Calu3 (cell line): ENCODE measurements at places on chromosomes 12 and 14.

- no peak for DNase-seq
Observed at GRCh38 chr12:42924482-42924881, 334.9 kb upstream of the PRICKLE1 start.

GRCh38 chr12:89230376-89231315 is 121.7 kb downstream of the DUSP6 start:
- no peak for DNase-seq

DNA sequence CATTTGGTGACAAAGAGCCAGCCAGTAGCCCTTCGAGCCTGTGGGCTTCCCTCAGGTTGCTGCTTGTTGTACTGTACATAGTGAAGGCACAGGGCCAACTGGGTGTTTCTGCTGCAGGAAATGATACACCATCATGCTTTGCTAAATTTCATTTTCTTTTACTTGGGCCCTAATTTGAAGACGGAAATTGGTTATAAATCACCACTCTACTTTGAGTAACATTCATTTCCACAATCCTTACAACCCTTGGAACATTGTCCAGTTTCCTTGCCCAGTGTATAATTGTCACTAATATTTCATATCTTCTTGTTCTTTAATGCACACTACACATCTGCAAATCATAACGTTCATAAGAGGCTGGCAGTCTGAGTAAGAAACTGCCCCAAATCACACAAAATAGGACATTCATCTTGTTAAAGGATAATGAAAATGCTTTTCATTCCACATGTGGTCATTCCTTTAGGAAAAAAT is 30.2 kb downstream of the MSRB3 start:
- DNase-seq: no peak

DNA sequence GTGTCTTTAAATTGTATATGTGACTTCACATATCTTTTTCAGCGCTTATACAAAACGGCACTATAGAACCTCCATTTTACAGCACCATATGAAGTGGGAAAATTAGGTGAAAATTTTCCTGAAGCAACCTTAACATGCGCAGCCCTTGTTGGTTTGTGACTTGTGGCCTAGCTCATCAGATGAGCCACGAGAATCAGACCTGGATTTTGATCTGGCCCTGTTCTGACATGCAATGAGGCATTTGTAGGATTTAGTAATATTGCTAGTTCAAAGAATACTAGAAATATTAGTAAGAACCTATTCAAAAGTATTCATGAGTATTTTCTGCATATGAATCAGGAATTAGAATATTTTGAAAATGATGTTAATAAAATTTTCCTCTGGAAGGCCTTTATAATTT is 2.9 kb downstream of the CDKN1B start:
- no peak for DNase-seq

DNA sequence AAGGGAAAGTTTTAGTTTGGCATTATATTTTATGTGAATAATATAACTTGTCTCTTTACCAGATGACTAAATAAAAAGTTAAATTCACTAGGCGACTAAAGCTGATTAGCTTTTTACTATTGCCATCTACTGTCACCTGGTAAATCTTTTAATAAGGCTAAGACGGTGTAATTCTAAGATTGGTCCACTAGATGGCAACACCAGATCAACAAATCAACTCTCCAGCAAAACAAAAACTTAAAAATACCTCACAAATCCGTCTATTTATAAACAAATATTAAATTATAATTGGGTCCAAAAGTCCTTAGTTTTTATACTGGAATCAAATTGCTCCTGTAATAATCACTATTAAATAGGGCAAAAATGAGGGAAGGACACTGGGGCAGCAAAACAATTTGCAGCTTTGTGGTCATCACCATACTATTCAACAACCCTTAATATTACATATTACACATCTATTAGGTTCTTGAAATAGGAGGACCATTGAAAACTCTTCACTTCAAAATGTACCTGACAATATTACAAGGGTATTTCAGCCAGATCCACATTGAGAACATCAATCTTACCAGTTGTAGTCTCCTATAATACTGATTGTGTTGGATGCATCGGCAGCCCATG is 47.9 kb downstream of the GALC start:
- peak; percentile 4 for DNase-seq

- DNase-seq: no peak
Observed at GRCh38 chr14:74981833-74982232, 20.9 kb upstream of the EIF2B2 start.

DNA sequence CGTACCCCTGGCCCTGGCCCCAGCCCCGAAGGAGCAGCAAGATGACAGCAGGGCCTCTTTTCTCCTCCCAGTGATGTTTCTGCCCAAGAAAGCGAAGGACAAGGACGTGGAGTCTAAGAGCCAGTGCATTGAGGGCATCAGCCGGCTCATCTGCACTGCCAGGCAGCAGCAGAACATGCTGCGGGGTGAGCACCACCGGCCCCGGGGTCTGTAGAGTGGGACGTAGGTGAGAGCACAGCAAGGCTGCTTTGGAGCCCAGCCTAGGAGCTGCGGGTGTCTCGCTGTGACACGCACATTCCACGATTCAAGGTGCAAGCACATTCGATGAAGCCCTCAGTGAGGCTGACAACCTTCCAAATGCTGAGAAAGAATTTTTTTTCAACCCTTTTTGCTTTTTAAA is 5.2 kb upstream of the TEX22 start:
- no peak for DNase-seq

DNA sequence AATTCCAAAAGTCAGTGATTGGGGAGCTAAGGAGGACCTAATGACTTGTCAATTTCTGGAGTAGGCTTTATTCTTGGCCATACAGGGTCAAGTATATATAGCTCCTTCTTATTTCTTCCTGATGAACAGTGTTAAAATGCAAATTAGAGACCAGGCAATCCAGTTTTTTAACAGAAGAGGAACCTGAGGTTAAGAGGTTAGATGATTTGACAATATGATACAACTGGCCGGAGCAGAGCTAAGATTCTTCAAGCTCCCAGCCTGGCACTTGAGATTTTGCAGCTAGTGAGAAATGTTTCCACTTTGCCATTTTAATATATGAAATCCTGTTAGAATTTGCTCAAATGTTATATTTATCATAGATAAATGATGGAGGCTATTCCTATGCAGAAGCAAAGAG is 204.0 kb downstream of the SSPN start:
- no peak for DNase-seq

DNA sequence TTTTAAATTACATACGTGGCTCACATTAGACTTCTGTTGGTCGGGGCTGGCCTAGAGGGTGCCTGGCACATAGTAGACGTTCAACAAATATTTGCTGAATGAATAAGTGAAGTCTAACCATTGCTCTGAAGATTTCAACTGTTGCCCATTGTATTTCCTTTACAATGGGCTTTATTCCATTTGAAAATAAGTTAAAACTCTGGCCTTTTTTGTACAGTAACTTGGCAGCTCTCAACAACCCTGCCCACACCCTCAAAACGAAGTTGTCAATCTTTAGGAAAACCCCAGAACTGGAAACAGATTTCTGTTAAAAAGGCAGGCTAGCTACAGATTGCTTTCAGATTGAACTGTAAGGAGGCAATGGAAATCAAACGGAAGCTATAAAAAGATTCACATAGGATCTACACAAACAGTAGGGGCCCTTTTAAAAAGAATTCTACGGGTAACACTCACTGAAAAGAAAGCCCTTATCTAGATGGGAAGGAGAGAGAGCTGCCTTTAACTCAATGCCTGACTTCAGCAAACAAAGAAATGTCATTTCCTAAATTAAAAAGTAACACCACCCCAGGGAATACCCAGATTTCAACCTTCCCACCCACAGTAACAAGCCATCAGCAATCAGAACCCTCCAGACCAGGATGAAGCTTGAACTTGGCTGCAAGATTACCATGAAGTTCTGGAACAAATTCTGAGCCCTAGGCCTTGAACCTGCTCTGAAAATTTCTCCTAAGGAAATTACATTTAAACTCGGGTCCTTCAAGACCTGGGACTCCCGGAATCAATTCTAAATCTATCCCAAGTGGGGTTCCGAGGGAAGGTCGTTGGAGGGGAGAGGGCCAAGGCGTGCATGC is 1.4 kb downstream of the WSB2 start:
- no peak for DNase-seq

GRCh38 chr14:104367866-104368750 is 211.5 kb upstream of the C14orf180 start:
- DNase-seq: no peak

- DNase-seq: no peak
Observed at GRCh38 chr12:107353312-107353711, 260.0 kb upstream of the CRY1 start.

DNA sequence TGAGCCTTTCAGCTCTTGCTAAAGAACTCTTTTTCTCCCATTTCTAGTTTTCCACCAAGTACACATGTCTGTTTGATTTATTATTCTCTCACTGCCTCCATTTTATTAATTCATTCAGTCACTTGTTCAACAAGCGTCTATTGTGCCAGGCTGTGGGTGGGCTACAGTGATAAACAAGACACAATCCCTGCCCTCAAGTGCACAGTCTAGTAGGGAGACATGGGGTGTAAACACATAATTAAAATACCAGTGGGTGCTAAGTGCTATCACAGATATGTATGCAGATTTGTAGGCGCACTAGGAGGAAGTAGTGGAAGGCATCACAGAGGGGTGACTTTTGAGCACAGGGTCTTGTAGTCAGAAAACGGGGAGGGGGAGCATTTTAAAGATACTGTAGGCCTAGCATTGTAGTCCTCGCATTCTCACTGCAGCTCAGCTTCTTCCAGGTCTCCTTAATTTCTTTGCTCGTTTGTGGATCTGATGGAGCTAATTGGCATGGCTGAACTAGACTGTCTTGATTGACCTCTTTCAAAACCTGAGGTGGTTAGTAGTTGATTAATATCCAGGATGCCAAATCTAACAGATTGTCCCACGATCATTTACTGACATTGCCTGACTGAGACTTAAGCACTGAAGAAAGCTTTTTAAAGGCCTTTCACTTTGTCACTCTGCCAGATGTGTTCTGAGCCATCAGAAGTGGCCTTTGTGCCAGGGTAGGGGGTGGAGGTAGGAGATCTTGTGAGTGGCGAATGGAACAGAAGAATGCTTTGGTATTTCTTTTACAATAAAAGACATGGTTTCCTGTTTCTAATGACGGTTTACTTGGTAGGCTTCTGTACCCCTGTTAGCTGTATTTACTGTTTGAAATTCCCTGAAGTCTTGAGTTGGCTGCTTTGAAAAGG is 116.9 kb downstream of the DIP2B start:
- DNase-seq: no peak
